ENCODE measurements at places on chromosomes 7 and 10.

GRCh38 chr7:7639421-7639820 is 1.1 kb upstream of the UMAD1 start:
- no peak for DNase-seq

DNA sequence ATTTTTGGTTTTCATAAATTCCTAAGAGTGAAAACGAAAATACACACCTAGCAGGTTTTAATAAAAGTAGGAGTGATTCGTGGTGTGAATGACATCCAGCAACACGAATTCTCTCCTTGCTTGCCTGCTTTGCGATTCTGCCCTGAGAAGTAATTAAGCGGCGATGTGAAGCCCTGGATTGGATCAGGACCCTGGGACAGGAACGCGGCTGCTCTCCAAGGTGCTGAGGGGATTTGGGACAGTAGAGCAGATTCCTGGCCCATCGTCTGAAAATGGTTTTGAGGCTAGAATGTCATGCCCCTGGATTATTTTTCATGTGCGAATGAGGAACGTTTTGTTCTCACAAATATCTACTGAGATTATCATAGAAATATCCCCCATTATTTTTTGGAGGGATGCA is 7.8 kb downstream of the NPS start:
- no peak for DNase-seq

DNA sequence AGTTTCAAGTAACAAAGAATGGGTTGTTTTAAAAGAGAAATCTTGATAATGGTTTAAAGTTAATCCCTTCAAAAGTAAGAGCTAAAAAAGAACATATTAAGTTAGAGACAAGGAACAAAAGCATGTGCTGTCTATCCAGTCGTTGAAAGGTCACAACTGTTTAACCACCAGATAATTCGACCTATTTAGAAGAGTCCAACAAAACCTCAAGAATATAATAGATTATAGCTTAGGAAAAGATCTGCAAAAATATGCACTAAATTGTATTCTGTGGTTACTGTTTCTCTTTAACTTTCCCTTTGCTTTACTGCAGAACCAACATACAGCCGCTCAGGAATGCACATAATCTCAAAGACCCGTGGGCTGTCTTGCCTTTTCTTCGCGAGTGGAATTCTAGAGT is 74.9 kb downstream of the PCGF5 start:
- DNase-seq = no peak

GRCh38 chr7:114255404-114255841 is 159.2 kb upstream of the FOXP2 start:
- no peak for DNase-seq

GRCh38 chr7:18693406-18693805 is 197.9 kb downstream of the HDAC9 start:
- DNase-seq = no peak

- no peak for DNase-seq
Observed at GRCh38 chr10:68105820-68106219, 3.5 kb upstream of the MYPN start.

- DNase-seq = no peak
Observed at GRCh38 chr7:149729983-149730801, 43.2 kb downstream of the ZNF467 start.

- DNase-seq = no peak
Observed at GRCh38 chr7:2540641-2541051, 14.7 kb downstream of the BRAT1 start.

DNA sequence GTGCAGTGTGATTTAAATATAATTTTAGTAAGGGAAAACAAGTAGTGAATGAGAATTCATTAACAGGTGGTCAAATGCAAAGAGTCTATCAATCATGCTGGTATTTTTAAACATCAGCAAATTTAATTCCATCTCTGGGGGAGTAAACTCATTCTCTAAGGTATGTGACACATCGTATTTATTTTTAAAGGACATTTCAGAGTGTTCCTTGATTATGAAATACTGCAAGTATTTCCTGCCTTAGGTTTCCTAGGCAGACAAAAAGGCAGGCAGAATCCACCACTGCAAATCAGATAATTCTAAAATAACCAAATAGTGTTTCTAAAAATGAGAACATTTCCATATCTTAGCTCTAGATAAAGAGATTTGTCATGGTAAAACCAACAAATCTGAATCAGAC is 193.8 kb downstream of the LRRTM3 start:
- DNase-seq = no peak

DNA sequence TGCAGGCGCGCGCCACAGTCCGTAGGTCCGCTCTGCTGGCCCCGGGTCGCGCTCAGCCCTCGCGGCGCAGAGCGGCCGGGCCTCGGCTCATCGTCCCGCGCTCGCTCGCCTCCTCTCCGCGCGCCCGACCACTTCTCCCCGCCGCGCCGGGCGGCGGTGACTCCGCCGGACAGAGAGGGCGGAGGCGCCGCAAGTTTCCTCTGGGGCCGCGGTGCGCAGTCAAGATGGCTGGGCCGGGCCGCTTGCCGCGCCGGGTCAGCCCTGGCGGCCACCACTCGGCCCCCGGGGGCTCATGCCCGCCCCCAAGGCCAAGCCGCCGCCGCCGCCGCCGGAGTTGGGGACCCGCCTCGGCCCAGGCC is 441 bp downstream of the FZD8 start:
- no peak for DNase-seq

DNA sequence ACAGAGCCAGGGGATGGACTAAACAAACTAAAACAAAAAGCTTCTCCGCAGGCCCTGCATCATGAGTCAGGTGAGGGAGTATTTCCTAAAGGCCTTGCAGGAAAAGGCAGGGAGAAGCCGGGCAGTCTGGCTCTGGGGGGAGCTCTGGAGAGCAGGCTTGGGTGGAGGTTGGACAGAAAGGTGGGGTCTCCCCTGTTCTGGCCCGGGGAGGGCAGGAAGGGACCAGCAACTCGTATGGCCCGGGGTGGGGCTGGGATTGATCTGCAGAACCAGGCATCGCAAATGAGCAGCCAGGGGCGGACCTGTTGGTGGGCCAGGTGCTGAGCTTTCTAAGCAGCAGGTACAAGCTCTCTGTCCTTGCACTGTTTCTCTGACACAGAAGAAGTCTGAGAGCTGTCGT is 235.2 kb downstream of the TCERG1L start:
- no peak for DNase-seq

- no peak for DNase-seq
Observed at GRCh38 chr7:14351167-14351566, 361.7 kb upstream of the ETV1 start.

DNA sequence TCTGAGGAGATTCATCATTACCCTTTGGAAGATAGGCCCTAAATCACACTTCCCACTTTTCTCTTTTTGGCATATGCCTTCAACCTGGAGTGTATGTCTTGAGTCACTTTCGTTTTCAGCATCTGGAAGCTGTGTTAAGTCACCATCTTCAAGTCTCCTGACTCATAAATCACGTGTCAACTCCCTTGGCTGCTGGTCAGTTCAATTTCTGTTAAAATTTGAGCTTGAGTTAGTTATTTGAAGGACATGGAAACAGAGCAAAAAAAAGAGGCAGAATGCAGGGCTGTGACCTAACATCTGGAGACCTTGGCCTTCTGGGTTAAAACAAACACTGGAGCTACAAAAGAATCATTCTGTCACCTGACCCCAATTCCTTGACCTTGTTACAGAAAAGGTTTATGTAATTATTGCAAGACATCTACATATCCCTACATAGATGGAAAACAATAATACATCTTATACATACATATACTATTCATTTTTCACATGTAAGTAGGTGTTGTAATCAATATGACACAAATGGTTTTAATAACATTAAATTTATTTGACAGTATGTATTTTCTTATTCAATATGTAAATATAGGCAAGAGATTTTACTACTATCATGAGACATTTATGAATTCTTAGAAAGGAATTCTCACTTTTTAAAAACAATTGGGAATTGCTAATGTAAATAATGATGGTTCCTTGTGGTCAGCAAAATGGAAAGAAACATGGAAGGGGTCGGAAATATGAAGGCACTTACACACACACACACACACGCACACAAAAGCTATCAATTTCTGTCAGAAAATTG is 169.7 kb upstream of the PHYHIPL start:
- no peak for DNase-seq

DNA sequence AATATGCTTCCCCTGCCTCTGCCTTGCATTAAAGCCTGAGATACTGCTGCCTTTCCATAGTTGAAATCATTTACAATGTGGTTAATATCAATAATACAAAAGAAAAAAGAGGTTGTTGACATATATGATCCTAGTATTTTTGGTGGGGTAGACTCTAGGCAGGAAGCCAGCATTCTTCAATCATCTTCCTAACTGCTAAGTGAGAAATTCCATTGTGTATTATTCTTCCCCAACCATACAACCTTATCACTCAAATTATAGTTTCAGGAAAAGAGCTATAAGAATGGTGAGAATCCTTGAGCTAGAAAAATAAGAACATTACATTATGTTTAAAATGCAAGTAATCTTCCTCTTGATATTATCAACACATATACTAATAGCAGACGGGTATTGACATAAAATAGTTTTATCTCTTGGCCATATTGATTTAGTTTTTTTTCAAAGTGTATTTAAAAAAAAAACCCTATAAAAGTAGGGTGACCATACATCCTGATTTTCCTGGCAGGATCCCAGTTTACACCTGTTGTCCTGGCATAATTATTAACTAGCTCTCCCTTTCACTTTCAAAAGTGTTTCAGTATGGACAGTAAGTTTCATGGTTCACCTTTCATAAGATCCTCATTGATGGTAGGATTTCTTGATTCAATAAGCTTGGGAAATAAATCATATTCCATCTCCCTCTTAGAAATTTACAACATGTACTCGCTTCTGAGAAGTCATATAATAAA is 33.4 kb upstream of the WASL start:
- DNase-seq = no peak

- DNase-seq = no peak
Observed at GRCh38 chr7:73799282-73800141, 29.4 kb upstream of the CLDN3 start.

DNA sequence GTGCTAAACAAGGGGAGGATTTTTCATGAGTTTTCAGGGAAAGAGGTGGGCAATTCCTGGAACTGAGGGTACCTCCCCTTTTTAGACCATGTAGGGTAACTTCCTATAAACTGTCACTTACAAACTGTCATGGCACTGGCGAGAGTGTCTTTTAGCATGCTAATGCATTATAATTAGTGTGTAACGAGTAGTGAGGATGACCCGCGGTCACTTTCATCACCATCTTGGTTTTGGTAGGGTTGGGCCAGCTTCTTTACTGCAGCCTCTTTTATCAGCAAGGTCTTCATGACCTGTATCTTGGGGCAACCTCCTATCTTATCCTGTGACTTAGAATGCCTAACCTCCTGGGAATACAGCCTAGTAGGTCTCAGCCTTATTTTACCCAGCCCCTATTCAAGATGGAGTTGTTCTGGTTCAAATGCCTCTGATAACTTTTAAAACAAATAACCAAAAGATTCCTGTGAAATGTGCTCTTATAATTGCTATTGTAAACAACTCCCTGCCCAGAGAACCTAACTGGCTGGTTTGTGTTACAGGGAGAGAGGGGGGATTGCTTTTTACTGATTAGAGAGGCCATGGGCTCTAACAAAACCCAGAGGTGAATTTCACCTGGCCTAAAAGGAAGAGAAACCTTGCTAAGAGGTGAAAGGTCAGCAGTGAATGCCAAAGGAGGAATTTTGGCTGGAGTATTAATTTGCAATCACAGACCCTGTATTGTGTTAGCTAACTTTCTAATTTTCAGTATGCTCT is 64.3 kb downstream of the EEPD1 start:
- DNase-seq = no peak

GRCh38 chr10:92839191-92840085 is 8.9 kb upstream of the EXOC6 start:
- DNase-seq = peak; percentile 6

DNA sequence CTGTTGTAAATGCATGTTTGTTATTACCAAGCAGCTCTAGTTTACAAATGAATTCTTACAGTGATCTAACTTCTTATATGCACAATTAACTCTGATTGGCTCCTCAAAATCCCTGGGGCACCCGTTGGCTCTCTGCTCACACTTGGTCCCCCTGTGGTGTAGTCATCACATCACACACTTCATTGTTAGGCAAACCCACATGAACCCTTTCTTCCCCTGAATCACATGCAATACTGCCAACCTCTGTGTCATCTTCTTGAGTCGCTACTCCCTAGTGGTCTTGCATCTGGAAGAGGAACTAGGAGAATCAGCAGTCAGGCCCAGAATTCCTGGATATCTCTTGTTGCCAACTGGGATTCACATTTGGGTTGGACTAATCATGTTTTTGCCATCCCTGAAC is 73.1 kb downstream of the CD36 start:
- DNase-seq = no peak

DNA sequence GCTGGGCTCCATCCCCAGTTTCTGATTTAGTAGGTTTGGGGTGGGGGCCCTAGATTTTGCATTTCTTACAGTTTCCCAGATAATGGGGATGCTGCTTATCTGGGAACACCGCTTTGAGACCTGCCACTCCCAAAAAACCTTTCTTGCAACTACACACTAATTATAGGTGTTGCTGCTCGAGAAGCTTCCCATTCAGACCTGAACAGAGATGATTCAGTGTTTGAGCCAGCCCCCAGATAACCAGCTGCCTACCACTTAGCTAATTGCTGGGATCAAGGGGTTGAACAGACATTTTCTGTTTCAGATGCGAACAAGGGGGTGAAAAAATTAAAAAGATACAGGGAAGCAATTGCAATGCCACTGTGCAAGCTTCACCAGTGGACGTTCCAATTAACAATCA is 448.5 kb downstream of the KCNMA1 start:
- no peak for DNase-seq

DNA sequence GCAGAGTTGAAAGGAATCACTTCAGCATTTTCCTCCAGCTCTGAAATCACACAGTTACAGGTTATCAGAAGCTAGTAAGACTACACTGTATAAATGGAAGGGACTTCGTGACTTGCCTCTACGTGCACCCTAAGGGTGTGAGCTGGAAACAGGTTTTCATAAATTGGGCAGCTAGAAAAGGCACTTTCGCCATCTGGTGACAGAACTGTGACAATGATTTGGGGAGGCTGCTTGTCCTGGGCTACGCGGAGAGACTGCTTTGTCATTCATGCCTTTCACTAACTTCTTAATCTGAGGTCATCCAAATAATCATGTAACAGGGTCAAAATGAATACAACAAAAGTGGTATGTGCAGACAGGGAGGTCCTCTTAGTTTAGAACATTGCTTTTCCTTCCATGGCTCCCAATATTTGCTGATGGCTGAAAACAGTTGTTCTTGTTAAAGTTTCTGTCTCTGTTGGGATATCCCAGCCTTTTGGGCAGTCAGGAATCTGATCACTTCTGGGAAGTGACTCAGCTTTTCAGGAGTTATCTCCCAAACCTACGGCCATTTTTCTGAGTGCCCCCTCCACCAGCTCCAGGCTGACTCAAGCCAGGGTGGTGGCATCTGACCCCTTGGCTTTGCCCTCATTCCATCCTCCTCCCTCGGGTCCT is 17.8 kb downstream of the VWC2 start:
- no peak for DNase-seq

GRCh38 chr10:104317726-104318299 is 20.5 kb downstream of the ITPRIP start:
- DNase-seq = no peak

- DNase-seq = no peak
Observed at GRCh38 chr10:14681305-14681704, 93.4 kb downstream of the FAM107B start.

- no peak for DNase-seq
Observed at GRCh38 chr10:67923551-67923950, 39.1 kb downstream of the SIRT1 start.

GRCh38 chr7:100632951-100633717 is 8.2 kb downstream of the TFR2 start:
- DNase-seq = peak; percentile 38

All from activated T-helper 1 cell treated with anti-CD3 and anti-CD28 coated beads, Interleukin-2, amount 50 U/mL, for 16 hours (primary cell).